Fibroblast of skin of left biceps (primary cell): ENCODE measurements at places on chromosomes 11 and 22.

- no peak for DNase-seq
These were observed 595.9 kb upstream of the KIRREL3 start for GRCh38 chr11:127596433-127596832.

GRCh38 chr11:131666617-131667016 is 296.2 kb downstream of the NTM start:
- DNase-seq = peak; percentile 33

DNA sequence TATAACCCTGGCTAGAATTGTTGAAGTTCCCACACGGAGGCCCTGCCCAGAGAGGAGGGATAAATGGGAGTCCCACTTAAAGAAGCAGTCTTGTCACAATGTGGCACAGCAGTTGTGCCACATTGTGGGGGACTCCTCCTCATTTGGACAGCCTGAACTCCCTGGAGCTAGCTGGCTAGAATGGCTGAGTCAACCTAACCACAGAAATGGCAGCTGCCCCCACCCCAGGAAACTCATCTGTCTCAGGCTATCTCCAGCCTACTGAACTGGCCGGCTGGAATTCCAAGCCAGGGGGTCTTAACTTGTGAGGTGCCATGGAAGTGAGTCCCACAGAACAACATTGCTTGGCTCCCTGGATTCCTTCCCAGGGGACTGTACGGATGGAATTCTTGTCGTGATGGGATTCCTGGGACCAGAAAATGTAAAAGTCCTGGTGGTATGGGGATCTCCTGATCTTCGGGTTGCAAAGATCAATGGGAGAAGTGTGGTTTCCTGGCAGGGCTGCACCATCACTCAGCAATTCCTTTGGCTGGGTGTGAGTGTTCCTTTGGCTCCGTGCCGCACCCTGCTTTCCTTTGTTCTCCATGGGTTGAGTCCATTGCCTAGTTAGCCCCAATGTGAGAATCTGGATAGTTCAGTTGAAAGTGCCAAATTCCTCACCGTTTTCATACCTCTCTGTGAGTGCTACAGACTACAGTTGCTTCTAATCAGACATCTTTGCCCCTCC is 791.2 kb upstream of the FAT3 start:
- no peak for DNase-seq

GRCh38 chr22:21563912-21564311 is 3.6 kb upstream of the UBE2L3 start:
- DNase-seq = no peak

- no peak for DNase-seq
These were observed 29.1 kb downstream of the LRFN4 start for GRCh38 chr11:66885950-66886440.

- DNase-seq = no peak
These were observed 19.1 kb downstream of the ARHGAP42 start for GRCh38 chr11:100706179-100706578.

DNA sequence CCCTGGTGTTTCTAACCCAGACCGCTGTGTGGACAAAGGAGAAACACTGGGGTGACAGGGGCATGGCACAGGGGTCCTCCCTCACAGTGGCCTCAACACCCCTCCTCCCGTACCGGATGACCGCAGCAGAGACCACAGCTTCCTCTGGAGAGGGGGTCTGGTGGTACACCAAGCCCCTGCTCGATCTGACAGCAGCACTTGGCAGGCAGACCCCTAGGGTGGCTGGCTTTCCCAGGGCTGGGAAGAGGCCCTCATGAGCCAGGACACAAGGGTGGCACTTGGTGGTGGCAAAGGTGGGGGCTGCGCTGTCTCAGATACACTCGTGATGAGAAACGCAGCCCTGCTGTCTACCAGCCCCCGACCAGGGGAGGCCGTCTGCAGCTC is 38.7 kb downstream of the DUSP8 start:
- DNase-seq = no peak

DNA sequence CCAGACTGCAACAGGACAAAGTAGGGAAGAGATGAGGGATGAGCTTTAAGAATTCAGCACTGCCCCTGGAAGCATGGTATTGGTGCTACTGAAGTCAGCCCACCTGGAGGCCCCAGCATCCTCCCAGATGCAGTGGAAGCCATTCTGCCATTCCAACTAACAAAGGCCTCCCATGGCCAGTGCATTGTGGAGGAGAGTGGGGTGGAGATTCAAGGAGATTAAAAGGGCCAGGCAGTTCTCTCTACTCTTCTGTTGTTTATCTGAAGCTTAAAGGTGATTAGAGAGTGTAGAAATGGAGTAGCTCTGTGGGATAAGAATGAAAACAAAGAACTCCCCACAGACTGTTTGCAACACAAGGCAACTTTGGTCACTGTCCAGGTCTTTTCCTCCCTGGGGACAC is 24.1 kb upstream of the TSKU start:
- DNase-seq = no peak
